ENCODE measurements at places on chromosomes 7 and 10.

GRCh38 chr7:98869597-98870120 lies at the start of gene TMEM130:
TMEM130 (minus strand) TSS chr7:98870014; CDS start chr7:98869861, 153 bp downstream.
- no peak for DNase-seq

- no peak for DNase-seq
Observed at GRCh38 chr7:132034748-132035416, 478.5 kb upstream of the PODXL start.

DNA sequence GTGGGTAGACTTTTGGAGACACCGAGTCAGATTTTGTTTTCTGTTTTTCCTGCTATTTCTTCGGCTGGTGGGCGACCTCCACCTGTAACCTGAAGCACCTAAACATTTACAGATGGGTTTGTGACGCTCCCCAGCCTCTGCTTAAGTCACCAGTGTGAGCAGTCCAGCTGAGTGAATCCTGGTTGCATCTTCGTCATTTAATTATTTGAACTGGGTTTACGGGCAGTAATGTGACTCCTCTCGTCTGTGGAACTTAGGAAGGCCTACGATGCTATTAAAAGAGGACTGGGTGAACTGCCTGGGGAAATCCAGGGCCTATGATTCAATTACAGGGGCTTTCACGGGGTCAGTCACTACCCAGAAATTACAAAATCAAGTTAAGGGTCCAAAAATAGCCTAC lies 52.5 kb downstream of the WNT2 start:
- no peak for DNase-seq

DNA sequence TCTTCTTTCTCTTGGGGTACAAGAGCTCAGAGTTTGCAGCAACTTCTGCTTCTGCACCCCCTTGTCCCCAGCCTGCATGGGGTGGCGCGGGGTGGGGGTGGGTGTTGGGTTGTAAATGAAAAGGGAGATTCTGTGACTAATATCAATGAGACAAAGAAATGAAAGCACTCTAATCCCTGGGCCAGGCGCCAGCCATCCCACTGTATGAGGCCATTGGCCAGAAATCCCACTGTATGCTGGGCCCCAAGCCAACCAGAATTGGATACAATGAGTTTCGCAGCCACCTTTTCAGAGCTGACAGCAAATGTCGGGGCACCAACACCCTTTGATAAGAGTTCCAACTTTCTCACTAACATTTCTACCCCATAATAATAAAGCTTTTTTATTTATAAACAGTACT lies 10.9 kb upstream of the PTN start:
- no peak for DNase-seq

GRCh38 chr7:126608339-126608776 lies 644.4 kb downstream of the GRM8 start:
- no peak for DNase-seq

- no peak for DNase-seq
Observed at GRCh38 chr7:2309889-2310331, 4.3 kb downstream of the SNX8 start.

- DNase-seq, result no peak
Observed at GRCh38 chr7:1804310-1804709, 134.2 kb downstream of the ELFN1 start.

DNA sequence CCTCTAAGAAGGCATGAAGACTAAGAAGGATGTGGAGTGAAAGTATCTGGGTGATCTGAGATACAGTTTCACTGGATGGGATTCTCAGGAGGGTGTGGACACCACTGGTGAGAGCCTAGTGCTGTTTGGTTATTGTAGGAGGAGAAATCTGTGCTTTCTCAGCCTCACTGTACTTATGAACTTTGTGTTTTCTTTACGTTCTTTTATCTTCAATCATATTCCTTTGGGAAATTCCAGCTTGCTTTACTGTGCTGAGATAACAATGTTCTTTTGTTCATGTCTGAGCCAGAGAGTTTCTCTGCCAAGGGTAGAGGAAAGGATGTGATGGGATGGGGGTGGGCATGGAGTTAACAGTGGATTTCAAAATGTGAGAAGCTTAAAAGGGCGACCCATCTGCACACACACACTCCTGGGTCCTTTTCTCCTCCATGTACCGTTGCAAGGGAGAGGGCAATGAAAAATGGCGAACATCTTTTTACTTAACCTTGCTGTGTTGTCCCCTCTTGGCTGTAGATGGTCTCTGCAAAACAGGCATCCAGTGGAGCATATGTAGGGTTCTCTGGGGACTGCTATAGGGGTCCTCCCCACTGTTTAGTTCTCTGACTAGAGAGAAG lies 25.0 kb upstream of the TAX1BP1 start:
- DNase-seq, result no peak

- DNase-seq, result no peak
Observed at GRCh38 chr10:69338547-69339450, 60.5 kb downstream of the HK1 start.

DNA sequence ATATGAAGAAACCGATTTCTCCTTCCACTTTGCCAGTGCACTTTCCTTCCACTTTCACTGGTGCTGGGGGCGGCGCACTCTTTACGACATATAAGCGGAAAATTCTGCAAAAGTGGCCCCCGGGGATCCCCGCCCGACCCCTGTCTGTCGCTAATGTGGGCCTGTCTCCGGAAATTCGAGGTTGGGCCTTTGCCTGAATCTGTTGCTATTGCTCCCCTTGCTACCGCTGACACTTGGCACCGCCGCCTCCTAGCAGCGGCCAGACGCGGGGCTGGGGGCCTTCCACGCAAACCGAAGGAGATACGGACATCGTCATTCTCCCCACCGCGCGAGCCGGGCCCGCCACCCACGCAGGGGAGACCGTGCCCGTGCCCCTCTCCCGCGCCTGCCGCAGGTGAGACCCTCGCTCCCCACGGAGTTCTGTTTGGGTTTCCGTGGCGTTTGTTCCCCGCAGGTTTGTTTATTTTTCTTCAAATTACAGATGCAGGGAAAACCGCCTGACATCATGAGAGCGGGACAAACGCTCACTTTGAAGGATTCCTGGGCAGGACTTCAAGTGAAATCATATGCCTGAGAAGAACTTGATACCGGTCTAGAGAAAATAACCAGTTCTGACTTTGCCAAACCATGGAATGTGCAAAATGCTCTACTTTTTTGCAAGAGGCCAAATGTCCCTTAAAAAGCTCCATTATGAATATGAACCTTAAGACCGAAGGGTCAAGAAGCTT lies 5.0 kb downstream of the TWIST1 start:
- no peak for DNase-seq

DNA sequence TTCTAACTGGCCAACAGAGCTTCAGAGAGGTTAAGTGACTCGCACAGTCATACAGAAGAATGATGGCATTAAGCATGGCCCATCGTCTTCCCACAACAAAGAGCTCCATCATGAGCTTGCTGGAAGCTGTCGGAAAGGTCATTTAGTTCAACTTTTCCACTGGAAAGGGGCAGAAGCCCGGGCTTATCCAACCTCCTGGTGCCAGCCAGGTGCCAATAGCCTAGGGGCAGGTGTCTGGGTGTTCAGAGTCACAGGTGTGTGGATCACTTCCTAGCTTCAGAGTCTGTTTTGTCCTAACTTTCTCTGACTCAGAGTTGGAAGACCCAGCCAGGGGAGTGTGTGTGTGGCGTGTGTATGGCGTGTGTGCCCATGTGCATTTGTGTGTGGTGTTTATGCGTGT lies 1.3 kb upstream of the TRPV6 start:
- no peak for DNase-seq

DNA sequence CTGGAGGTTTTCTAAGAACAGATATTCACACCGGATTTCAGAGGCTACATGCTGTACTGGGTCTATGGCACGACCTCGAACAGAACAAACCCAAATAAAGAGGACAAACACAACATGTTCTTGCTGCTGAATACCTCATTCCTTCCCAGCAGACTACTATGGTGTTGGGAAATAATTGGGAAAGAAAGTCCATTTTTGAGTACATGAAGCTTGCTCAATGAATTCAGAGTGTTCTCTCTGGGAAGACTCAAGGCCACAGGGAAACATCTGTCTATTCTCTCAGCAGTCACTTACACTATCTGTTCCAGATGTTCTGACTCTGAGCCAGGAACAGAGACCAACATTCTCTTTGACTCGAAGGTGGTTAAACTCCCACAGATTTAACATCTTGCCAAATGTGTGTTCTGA lies 30.9 kb downstream of the LAMB1 start:
- no peak for DNase-seq

DNA sequence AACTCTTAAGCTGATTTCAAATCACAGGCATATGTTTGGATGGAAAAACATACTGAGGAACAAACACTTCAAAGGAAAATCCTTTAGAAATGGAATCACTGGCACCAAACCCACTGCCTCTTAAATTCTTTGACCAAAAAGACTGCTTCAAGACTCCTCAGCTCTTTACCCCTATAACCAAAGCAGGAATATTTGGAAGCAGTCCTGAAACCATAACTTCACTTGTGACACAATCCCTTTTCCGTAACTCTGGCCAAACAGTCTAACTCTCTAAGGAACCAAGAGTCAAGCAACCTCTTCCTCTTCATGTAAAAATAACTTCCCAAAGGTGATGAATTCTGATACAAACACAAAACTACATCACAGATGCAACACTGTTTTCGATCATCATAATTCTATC lies 104.3 kb downstream of the MTERF1 start:
- no peak for DNase-seq

DNA sequence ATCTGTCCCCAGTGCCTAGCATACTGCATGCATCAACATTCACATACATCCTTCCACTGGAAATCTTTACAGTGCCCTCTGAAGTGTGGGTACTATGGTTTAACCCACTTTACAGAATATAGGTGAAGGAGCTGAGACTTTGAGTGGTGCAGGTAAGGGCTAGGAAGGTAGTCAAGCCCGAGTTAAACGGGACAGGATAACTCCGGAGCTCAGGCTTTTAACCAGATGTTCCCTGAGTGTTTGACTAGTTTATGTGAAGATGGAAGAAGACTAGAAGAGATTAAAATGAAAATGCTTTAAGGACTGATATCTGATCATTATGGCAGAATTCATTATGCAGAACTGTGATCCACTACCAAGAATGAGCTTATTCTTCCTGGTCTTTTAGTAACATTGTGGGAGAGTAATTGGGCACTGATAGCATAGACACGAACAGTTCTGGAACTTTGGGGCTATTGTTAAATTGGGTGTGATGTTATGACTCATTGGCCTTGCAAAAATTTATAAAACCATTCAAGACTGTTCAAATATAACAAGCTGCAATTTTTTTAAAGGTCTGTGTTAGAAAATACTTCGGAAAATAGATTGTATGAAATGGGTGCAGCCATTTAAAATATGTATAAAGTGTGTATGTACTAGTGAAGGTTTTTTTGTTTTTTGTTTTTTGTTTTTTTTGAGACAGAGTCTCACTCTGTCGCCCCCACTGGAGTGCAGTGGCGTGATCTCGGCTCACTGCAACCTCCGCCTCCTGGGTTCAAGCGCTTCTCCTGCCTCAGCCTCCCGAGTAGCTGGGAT lies 4.4 kb downstream of the CUL1 start:
- DNase-seq, result no peak

- DNase-seq, result no peak
Observed at GRCh38 chr10:67151471-67151870, 225.6 kb downstream of the LRRTM3 start.

GRCh38 chr10:106217627-106218026 lies 946.9 kb downstream of the SORCS1 start:
- no peak for DNase-seq

- no peak for DNase-seq
Observed at GRCh38 chr7:73682745-73683055, 553 bp downstream of the DNAJC30 start.

GRCh38 chr10:49518982-49519578 lies 19.8 kb downstream of the ERCC6 start:
- DNase-seq, result peak; percentile 24

DNA sequence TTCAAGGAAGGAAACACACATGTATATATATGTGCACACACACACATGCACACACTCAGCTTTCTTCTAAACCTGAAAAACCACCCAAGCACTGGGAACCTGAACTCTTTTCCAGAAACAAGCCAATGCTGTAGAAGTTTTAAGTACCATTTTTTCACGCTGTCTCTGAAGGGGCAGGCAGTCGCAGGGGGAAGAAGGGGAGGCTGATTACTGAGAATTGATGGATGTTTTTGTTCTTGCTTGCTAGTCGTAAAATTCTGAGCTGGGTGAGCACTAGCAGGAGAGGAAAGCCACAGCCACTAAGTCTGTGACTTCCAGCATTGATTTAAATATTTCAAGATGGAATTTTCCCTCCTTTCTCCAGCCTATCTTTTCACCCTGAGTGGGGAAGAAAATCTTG lies 391.8 kb downstream of the CALN1 start:
- DNase-seq, result no peak

DNA sequence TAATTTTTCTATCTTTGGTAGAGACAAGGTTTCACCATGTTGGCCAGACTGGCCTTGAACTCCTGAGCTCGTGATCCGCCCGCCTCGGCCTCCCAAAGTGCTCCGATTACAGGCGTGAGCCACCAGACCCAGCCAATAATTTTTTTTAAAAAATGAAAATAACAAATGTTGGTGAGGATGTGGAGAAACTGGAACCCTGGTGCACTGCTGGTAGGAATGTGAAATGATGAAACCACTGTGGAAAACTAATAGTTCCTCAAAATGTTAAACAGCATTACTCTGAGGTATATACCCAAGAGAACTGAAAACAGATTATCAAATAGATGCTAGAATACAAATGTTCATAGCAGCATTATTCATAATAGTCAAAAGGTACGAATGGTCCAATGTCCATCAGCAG lies 23.0 kb upstream of the YWHAG start:
- DNase-seq, result no peak

GRCh38 chr10:58094985-58095718 lies 172.5 kb downstream of the IPMK start:
- DNase-seq, result no peak

GRCh38 chr7:23618241-23618640 lies 21.1 kb downstream of the CCDC126 start:
- DNase-seq, result no peak

DNA sequence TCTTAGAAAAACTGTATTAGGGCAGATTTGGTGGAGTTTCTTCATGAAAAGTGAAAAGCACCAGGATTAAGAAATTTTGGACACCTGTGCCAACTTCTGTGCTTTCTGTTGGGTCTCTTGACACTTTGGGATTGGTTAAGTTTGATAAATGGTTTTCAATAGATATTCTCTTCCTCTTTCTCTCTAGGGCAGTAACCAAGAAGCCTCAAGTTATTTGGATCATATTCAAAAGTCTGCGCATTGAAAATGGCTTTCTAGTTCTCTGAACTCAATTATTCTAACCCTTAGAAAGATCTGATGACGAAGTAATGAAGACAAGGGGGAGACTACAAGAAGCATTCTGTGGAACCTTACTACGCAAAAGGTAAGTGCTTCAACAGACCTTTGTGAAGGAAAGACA lies 144.0 kb upstream of the CCDC6 start:
- no peak for DNase-seq

GRCh38 chr7:24727154-24728120 lies 29.8 kb downstream of the GSDME start:
- DNase-seq, result no peak

DNA sequence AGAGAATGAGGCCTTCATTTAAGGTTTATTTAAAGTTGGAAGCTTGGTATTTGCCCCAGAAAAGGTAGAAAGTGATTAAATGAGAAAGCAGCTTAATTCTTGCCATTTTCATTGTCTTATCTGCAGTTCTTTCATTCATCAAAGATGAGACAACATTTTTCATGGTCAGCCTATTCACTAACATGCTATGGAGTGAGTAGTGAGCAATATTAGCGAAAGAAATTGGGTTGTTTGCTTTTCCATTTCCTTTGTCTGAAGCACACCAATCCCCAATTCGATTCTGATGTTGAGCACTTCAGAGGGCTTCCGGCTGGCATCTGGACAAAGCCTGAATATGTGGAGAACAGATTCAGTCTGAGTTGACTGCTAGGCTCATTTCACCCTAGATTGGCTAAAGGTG lies 317.2 kb downstream of the BBS9 start:
- DNase-seq, result no peak

- no peak for DNase-seq
Observed at GRCh38 chr10:23065181-23065948, 30.0 kb upstream of the MSRB2 start.

- no peak for DNase-seq
Observed at GRCh38 chr7:134966691-134967090, 19.6 kb upstream of the AGBL3 start.

All from stimulated activated CD4-positive, alpha-beta T cell treated with anti-CD3 and anti-CD28 coated beads, Interleukin-4, amount 100 ng/mL, for 24 hours (primary cell).